ENCODE measurements at places on chromosomes 5 and 9. TPM values are rescaled to one million over a fixed set of nuclear protein-coding genes. Genes with fewer than 3 reads are reported as not detected.

SPEF2 gene
- total RNA-seq, result 0.32 TPM

BSPRY gene
- not detected for total RNA-seq

HAVCR2 gene
- 1.7 TPM for total RNA-seq

FAM193B gene
- 116 TPM for total RNA-seq

SPZ1 gene
- not detected for total RNA-seq

OBP2B gene
- total RNA-seq, result not detected

FAM221B gene
- not detected for total RNA-seq

MSX2 gene
- not detected for total RNA-seq

ELOVL7 gene
- total RNA-seq, result 41.8 TPM

PRKAA1 gene
- 90.3 TPM for total RNA-seq

MAP1B gene
- total RNA-seq, result 1,059 TPM

MACIR gene
- total RNA-seq, result 0.53 TPM

TRIM14 gene
- total RNA-seq, result 16.1 TPM

PCDHB13 gene
- total RNA-seq, result 6.7 TPM

SLC6A19 gene
- total RNA-seq, result not detected

KLHL3 gene
- total RNA-seq, result 7.5 TPM

NMUR2 gene
- total RNA-seq, result not detected

SKP2 gene
- 14.4 TPM for total RNA-seq

PNPLA7 gene
- total RNA-seq, result 13.5 TPM

RPS14 gene
- 1,928 TPM for total RNA-seq

OR1Q1 gene
- total RNA-seq, result not detected

ANKRD31 gene
- total RNA-seq, result not detected

ITK gene
- 0.43 TPM for total RNA-seq

GLRA1 gene
- total RNA-seq, result not detected

SV2C gene
- not detected for total RNA-seq

CDH18 gene
- not detected for total RNA-seq

EGFLAM gene
- 4.2 TPM for total RNA-seq

MARCOL gene
- not detected for total RNA-seq

OXCT1 gene
- total RNA-seq, result 3.1 TPM

RAI14 gene
- 134 TPM for total RNA-seq

CDC25C gene
- total RNA-seq, result not detected

PCDHGB6 gene
- total RNA-seq, result 3.9 TPM

FRMPD1 gene
- not detected for total RNA-seq

SMIM23 gene
- total RNA-seq, result not detected

TRPM3 gene
- total RNA-seq, result 3.3 TPM

TOMM5 gene
- 64.5 TPM for total RNA-seq

KLHL9 gene
- 6.4 TPM for total RNA-seq

PLAC8L1 gene
- total RNA-seq, result not detected

CFAP90 gene
- total RNA-seq, result not detected

RANBP17 gene
- total RNA-seq, result 0.96 TPM

Measured in ascending aorta (tissue), 2 donors.